GM03348 (cell line): ENCODE measurements at places on chromosomes 16 and 17.

DNA sequence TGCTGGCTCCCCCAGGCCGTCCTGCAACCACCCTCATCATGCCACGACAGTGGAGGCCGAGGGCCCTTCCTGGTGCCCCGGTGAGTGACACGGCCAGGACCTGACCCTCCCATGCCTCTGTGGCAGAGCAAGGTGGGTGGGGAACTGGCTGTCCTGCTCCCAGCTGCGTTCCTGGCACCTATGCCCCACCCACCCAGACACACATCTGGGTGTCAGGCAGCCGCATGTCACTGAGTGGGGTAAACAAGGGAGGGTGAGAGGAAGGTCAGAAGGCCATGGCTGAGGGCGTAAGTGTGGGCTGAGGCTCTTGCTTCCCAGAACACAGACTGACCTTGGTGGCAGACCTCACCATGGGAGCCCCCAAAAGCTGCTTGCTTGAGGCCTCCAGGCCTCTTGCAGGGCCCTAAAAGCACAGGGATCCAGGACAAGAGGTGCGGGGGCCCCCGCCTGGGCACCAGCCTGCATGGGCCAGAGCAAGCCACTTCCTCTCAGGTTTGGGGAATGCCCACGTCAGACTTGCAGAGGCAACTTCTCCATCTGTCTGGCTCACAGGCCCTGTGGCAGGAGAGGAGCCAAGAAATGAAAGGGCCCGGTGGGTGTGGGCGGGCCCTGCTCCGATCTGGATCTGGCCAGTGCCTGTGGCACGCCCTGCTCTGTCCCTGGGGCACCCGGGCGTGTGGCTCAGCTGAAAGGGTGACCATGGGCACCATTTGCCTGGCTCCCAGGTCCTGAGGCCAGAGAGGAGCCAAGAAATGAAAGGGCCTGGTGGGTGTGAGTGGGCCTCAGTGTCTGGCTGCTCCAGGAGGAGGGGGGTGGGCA is 3.9 kb upstream of the CCDC57 start:
- DNase-seq = peak; percentile 87

GRCh38 chr17:47731396-47731795 is 1.6 kb upstream of the TBX21 start:
- DNase-seq = no peak

DNA sequence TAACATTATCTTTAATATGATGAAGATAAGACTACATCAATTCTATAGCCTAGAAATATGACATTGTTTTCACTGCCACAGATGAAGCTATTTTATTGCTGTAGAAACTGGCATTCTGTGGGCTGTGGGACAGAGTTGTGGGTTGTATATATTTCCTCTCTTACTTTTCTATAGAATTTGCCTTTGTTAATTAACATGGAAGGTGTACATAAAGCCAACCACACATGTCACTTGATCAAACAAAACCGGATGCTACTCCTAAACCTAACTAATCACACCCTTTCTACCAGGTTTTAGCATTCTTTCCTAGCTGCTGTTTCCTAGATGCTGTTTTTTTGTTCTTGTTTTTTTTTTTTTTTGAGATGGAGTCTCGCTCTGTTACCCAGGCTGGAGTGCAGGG is 81.2 kb upstream of the ATP2A3 start:
- DNase-seq = no peak

GRCh38 chr17:38733282-38733981 is 3.3 kb downstream of the CISD3 start:
- no peak for DNase-seq

DNA sequence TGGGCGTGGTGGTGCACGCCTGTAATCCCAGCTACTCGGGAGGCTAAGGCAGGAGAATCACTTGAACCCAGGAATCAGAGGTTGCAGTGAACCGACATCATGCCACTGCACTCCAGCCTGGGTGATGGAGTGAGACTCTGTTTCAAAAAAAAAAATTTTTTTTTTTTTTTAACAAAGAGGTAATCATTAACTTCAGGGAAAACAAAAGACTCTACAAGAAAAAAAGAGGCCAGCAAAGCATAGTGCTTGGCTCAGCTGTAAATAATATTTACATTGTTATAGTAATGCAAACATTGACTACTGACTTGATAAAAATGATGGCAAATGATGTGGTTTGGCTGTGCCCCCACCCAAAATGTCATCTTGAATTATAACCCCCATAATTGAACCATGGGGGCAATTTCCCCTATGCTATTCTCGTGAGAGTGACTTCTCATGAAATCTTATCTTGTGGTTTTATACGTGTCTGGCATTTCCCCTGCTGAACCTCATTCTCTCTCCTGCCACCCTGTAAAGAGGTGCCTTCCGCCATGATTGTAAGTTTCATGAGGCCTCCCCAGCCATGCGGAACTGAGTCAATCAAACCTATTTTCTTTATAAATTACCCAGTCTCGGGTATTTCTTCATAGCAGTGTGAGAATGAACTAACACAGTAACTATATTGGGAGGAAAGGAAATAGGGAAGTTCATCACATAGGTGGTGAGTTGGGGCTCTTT is 12.7 kb upstream of the SSTR2 start:
- DNase-seq = no peak

DNA sequence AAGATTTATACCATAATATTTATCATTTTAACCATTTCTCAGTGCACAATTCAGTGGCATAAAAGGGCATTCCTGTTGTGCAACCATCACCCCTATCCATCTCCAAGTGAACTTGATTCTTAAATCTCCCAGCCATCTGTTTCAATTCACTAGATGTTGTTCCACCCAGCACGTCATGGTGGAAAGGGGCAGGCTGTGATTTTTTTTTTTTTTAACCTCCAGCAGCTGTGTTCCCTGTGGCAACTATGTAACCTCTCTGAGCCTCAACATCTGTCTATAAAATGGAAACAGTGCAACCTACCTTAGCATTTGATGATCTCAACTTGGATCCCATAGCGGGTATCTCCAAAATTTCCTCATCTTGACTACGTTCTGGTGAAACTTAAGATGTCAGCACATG is 604.5 kb downstream of the WWOX start:
- DNase-seq = no peak

- no peak for DNase-seq
These were observed 28.1 kb downstream of the SERPINF1 start for GRCh38 chr17:1789936-1790335.

- DNase-seq = no peak
These were observed 40.4 kb downstream of the TMEM11 start for GRCh38 chr17:21173543-21173942.

GRCh38 chr17:27846042-27846655 is 45.8 kb upstream of the NOS2 start:
- DNase-seq = no peak

- DNase-seq = peak; percentile 84
These were observed 3.1 kb downstream of the RAB11FIP4 start for GRCh38 chr17:31394544-31394943.

DNA sequence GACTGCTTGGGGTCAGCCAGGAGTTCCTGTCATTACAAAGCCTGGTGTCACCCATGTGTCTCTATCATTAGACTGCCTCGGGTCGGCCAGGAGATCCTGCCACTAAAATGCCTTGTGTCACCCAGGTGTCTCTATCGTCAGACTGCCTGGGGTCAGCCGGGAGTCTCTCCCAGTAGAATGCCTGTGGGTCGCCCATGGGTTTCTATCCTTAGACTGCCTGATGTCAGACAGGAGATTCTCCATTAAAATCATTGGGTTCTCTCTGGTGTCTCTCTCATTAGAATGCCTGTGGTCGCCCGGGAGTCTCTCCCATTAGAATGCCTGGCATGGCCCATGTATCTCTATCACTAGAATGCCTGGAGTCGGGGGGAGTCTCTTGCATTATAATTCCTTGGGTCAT is 2231.0 kb downstream of the TP53TG3F start:
- DNase-seq = no peak

DNA sequence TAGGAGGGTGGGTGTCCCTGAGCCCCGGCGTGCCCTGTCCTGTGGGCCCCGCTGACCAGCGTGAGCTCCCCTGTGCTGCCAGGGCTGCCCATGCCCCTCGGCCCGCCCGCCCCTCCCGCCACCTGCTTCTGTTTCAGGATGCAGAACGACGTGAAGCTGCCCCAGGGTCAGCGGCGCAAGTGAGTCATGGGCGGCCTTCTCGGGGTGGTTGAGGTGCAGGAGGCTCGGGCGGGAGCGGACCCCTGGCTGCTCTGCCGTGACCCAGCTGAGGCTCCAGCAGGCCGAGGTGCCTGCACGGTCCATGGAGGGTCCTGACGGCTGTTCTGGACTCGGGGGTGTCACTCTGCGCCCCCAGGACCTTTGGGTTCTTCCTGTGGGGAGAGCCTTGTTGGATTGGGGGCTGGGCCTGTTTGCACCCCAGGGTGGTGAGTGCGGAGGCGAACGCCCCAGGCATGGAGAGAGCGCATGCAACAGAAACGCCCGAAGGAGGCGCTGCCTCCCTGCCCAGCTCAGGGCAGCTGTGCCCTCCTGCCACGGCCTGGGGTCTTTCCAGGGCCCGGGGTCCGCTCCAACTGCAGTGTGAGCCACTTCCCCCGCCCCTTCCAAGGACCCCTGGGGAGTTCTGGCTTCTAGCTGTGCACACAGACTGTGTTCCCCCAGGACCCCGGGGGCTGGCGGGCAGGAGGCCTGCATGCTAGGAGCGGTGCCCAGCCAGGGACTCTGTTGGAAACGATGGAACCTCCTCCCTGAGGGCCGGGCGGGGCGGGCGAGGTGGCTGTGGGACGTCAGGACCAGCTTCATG is 4.0 kb downstream of the SLC25A10 start:
- DNase-seq = no peak

DNA sequence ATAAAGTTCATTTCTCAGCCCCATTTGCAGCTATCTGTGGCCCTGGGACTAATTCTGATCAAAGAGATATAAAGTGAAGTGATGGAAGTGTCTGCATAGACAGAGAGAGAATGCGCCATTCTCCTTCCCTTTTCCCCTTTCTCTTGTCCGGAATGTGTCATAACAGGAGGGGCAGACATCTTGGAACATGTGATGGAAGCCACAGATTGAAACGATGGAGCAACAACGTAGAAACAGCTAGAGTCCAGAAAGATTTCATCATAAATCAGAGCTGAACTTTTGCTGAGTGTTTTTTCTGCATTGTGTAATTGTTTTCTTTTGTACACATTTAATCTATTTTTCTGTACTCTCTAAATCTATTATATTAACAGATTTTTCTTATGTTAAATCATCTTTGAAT is 11.3 kb downstream of the ASGR1 start:
- peak; percentile 75 for DNase-seq

DNA sequence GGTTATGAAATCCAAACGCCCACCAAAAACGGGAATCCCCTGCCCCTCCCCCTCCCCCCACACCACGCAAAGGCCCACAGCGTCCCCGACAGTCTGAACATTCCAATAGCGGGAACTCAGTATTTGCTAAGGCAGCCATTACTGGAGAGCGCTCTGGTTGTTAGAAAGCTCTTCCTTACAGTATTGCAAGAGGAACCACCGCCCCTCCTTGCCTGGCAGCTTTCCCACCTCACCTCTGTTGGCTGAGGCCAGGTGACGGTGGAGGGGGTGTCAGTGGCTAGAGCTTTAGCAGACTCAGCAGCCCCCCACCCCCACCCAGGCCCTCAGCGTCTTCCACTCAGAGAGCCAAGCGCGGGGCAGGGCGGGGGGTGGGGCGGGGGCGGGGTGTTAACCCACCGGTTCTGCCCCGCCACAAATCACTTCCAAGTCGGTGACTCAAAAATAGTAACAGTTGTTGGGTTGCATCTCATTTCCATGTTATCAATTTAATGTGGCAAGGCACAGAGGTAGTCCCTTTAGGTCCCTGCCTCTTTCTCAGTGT is 2.2 kb upstream of the PLEKHH3 start:
- DNase-seq = no peak

- DNase-seq = no peak
These were observed 45.9 kb downstream of the SRCIN1 start for GRCh38 chr17:38559880-38560230.

DNA sequence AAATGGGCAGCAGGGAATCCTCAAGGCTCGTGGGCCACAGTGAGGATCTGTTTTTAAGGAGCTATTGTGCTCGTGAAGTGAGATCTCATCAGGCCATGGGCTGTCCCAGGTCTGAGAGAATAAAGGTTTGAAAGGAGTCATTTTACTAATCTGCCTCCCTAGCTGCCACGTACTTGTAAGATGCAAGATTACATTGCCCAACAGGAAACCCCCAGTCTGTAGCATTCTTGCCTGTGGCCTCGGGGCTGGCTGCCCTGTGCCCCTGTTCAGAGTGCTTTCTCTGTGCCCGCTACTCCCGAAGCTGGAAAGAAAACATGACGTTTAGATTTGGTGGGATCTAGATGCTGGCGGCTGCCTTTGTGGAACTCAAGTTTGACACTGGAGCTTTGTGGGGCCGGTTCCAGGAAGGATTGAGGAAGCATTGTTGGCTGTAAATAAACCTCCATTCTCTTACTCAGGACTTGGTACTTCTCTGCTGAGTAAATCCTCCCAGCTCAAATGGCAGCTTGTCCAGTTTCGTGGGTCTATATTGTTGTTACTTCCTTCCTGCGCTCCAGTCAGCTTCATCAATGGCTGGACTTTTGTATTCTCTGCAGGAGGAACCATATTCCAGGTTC is 21.2 kb downstream of the SAP30BP start:
- DNase-seq = no peak

DNA sequence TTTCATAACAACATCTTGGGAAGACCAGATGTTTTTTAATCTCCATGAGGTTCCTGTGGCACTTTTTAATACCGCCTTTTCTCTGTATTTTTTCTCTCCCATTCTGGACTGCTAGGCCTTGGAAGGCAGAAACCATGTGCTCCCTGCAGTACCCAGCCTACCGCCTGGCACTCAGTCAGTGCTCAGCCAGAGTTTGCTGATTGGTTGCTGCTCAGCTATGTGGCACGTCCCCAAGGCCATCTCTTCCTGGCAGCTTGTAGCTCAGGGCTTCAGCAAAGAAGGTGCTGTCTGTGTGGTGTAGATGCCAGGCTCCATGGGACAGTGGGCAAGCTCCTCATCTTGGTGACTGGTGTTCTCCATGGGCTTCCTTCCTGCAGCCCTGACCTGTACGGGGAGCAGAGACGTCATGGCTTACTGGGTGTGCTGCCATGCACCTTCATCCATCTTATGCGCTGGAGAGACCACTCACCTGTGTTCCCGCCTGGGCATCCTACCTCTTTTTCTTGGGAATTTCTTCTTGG is 86.7 kb downstream of the CLEC16A start:
- DNase-seq = no peak

DNA sequence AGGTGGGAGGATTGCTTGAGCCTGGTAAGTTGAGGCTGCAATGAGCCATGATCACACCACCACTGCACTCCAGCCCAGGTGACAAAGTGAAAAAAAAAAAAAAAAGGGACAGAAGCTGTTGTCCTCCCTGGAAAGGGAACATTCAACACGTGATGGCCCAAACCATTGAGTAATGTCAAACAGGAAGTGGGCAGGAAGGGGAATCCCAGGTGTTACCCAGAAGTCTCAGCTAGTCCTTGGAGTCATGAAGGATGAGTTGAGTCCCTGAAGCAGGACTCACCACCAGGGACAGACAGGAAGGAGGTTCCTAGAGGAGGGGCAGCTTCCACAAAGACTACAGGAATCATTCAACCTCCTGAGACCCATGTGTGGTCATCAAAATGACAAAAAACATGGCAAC is 19.8 kb upstream of the CMIP start:
- DNase-seq = no peak
